ENCODE measurements at places on chromosomes 6 and 20.

DNA sequence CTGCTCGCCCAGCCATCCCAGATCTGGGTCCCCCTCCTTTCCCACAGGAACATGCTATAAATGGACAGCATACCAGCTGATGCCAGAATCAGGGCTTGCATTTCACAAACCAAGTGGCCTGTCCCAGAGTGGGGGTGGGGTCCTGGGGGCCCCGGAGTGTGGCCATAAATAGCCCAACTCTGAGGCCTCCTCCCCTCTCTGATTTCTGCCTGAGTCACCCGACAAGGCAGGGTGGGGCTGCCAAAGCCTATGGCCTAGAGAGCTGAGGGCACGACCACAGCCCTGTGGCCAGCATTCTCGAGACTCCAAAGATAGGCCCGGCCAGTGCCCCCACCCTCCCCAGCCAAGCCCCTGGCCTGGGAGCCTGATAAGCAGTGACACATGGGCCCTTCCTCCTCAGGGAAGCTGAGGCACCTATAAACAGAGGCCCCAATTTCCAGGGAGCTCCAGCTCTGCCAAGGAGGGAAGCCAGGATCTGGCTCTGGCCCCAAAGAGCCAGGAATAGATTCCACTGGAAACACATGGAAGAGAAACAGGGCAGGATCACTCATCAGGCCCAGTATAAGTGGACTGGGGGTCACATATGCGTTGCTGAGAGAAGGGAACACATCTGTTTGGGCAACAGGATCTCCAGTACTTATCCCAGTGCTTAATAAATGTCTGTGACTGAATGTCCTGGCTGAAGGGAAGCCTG lies 20.3 kb downstream of the SNTA1 start:
- DNase-seq = no peak

DNA sequence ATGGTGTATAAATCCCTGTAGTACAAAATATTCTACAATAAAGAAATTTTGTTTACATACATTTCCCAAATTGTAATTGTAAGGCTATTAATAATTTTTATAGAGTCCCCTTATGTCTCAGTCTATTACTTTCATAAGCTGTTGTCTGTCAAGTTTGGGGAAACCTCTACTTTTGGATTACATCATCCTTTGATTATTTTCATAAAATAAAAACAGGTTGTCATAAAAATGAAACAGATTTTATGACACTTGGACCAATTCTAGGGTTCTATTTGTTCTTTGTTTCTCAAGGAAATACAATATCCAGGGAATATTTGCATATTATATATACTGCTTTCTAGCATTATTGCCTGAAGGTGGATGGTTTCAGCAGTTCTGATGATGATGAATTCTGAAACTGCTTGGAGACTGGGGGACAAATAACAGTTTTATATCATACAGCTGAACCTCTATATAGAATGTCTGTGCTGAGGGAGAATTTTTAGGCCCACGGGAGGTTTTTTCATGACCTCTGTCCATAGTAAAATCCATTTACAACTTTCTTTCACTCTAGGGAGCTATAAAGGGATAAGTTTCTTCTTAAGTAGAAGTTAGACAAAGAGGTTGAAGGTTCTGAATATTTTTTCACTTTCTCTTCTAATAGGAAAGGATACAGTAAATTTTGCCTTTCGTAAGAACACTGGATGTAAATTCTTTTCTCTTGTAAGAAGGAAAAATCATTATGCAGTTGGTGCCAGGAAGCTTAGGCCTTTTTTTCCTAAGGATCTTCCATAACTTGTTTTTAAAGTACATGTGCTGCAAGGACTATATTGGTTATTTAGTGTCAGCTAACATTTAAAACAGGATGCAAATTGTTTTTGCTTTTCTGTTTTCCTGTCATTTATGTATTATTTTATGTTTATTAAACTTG lies 58.0 kb downstream of the CD2AP start:
- no peak for DNase-seq

GRCh38 chr6:30703821-30704220 lies 13.0 kb upstream of the NRM start:
- no peak for DNase-seq

DNA sequence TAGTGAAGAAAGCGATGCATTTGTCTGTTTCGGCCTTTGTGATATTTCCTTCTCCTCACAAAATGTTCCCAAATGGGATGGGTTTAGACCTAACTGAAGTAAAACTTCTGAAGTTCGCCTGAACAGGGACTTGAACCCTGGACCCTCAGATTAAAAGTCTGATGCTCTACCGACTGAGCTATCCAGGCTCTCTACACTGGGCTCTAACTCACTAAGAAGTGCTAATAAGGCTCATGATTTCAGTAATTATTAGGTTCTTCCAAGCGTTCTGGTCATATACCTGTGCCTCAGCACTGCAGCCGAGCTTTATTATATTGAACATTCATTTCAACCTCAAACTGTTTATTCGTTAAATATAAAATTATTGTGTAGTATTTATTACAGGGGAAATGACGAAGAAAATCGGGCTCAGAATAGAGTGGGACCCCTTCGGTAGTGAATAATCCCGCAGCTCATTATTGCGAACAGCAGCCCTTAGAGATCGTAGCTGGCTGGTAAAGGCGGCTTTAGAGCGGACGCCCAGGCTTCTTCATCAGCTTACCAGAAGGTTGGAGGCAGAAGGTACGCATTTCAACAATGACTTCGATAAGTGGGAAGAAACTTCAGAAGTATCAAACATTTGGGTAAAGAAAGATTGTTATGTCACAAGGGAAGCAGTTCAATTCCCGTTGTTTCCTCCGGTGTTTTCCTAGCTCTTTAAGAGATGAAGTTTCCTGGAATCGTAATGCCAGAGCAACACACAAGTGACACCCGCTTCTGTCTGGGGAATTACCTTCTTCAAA lies 119.0 kb upstream of the ZNF184 start:
- peak; percentile 85 for DNase-seq

DNA sequence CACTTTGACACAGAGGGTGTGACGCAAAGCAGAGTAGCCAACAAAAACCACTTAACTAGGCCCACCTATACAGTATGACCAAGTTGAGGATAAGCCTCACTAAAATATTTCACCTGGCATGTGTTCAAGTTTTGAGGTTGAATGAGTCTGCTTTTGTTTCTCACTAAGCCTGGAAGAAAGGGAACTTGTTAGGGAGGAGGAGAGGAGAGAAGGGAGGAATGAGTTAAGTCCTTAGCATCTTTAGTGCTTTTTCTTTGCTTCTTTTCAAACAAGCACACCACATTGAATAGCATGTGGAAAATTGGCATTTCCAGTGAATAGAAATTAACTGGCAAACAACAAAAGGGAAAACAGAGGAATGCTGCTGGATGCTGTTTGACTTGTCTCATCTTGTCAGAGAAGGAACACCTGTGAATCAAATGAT lies 461.9 kb downstream of the GJA1 start:
- DNase-seq = no peak

GRCh38 chr6:150303256-150303655 lies 65.6 kb upstream of the IYD start:
- DNase-seq = no peak

DNA sequence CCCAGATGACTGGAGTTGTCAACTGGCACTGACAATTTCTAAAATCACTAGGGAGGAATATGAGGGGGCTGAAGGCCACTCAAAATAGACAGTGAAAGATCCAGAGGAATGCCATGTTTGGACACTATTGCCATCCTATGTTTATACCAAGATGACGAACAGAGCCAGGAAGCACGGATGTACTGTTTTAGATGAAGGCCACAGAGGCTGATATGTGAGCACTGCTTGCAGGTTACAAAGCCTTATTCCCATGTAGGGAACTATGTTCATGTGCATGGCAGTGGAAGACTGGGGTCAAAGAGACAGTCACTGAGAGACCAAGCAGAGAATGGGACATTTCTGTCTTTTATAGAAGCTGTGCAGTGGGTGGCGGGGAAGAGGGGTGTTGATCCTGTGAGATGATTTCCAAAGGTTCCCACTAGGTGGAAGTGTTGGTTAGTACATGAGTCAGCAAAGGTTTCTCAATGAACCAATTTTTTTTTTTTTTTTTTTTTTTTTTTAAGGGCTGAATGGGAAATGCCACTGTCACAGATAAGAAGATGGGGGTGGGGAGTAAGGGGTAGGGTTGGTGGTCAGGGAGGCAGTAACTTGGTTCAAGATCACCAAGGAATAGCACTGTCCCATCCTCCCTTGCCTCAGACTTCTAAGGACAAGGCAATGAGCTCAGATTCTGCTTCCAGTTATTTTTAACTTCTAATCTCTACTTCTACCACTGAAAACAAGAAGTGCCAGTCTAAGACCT lies 46.7 kb upstream of the MOCS1 start:
- peak; percentile 78 for DNase-seq

- peak; percentile 64 for DNase-seq
Observed at GRCh38 chr20:663315-664090, 10.5 kb upstream of the SRXN1 start.

GRCh38 chr6:163963205-163964120 lies 548.9 kb downstream of the QKI start:
- DNase-seq = no peak

DNA sequence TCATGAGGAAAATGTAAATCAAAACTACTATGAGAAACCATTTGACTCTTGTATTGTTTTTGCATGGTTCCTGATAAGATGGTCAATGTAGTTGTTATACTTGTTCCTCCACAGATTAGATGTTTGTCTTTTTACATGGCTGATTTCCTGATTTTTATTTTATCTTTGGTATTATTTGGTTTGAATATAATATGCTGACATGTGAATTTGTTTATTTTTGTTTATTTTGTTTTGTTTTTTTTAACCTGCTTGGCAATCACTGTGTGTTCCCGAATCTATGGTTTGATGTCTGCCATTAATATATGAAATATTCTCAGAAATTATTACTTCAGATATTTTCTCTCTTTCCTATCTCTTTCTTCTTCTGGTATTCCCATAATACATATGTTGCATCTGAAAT lies 899.5 kb upstream of the ADGRB3 start:
- DNase-seq = no peak

GRCh38 chr20:19976595-19977372 lies 40.4 kb upstream of the NAA20 start:
- DNase-seq = peak; percentile 95

DNA sequence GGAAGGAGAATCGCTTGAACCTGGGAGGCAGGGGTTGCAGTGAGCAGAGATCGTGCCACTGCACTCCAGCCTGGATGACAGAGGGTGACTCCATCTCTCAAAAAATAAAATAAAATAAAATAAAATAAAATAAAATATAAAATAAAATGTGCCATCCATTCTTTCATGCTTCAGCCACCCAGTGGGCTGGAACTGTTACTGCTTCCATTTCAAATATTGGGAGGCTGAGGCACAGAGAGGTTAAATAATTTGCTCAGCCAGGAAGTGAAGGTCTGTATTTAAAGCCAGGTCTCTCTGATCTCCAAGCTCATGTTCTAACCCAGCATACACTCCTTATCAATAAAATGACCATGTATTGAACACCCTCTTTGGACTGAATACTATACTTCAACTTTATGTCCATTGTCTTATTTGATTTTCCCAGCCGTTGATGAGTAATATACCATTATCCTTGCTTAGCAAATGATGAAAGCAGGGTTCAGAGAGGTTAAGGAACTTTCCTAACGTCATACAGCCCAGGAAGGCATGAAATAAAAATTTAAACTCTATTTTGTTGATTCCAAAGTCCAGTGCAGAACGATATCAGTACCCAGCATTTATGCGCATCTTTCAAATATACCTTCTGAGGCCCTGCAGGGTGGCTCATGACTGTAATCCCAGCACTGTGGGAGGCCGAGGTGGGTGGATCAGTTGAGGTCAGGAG lies 25.8 kb upstream of the SLC9A8 start:
- DNase-seq = peak; percentile 29

All from mesendoderm (in vitro differentiated cells).